Inflammatory macrophage treated with lipopolysaccharide for 1 hour (primary cell): ENCODE measurements at places on chromosomes 3 and 15.

DNA sequence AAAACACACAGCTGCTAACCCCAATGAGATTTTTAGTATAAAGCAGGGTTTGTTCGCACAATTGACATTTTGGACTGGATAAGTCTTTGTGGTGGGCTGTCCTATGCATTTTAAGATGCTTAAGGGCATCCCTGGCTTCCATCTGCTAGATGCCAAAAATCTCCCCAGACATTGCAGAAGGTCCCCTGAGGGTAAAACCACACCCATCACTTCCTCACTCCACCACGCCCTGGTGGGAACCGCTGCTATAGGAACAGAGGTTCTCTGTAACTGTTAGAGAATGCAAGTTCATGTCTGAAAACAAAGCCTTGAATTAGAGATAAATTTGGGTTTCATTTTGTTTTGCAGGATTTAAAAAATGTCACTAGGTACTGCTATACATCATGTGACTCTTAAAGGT is 67.7 kb downstream of the ARHGEF26 start:
- DNase-seq: peak; percentile 1

GRCh38 chr15:39828374-39828931 is 45.8 kb upstream of the FSIP1 start:
- DNase-seq: no peak

DNA sequence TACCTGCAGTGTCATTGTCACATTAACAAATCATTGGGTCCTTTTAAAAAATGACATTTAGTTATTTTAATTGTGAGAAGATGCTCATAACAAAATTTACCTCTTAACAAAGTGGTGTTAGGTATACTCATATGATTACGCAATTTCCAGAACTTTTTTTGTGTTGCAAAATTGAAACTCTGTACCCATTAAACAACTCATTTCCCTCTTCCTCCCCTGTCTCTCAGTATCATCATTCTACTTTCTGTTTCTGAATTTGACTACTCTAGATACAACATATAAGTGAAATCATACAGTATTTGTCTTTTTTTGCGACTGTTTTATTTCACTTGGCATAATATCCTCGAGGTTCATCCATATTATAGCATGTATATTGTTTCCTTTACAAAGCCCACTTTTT is 58.7 kb upstream of the CHST2 start:
- peak; percentile 61 for DNase-seq

DNA sequence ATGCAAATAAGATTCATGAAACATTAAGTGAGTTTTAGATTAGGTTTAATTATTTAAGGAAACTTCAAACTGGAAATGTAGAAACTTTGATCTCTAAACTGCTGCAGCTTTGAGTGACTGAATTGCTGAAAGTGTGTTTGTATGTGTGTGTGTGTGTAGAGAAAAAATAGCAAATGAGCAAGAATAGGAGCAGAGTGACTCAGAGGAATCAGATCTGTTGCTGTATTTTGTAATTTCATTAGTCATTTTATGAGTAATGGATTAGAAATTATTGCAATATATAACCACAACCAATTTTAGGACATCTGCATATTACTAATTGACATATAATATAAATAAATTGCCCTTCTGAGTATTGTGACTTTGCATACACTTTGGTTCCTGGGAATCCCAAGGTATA is 52.8 kb upstream of the SLC9A9 start:
- DNase-seq: peak; percentile 56

- no peak for DNase-seq
These were observed 52.1 kb upstream of the WDR72 start for GRCh38 chr15:53811530-53811929.

- no peak for DNase-seq
These were observed 6.6 kb downstream of the P4HTM start for GRCh38 chr3:48996640-48997039.

DNA sequence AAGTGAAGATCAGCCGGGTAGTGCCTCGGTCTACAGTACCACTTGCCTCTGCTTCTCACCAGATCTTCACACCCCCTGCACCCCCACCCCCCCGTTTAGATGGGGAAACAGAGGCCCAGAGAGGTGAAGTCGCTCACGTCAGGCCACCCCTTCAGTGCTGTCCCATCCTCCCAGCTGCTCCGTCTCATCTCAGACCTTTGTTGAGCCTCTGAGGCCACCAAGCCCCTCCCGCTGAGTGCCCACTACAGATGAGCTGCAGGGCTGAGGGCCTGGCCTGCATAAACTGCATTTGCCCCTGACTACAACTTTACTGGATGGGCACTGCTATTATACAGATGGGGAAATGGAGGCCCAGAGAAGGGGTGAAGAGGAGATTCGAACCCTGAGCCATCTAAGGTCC is 35.8 kb downstream of the ADAMTS7 start:
- no peak for DNase-seq

GRCh38 chr3:196533260-196533681 is 18.1 kb upstream of the SMCO1 start:
- DNase-seq: no peak

GRCh38 chr3:133757701-133758567 is 11.7 kb downstream of the TF start:
- no peak for DNase-seq

GRCh38 chr3:108677811-108678210 is 79.4 kb downstream of the RETNLB start:
- no peak for DNase-seq

- DNase-seq: no peak
These were observed 5.8 kb upstream of the TUSC2 start for GRCh38 chr3:50333744-50334328.

DNA sequence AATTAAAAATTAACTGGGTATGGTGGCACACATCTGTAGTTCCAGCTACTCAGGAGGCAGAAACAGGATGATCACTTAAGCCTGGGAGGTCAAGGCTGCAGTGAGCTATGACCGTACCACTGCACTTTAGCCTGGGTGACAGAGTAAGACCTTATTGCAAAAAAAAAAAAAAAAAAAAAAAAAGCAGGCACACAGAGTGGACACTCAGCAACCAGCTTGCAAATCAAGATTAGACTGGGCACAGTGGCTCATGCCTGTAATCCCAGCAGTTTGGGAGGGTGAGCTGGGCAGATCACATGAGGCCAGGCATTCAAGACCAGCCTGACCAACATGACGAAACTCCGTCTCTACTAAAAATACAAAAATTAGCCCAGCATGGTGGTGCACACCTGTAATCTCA is 5.4 kb downstream of the CLN6 start:
- DNase-seq: no peak

- no peak for DNase-seq
These were observed 562.1 kb downstream of the IGSF11 start for GRCh38 chr3:118472586-118472985.

DNA sequence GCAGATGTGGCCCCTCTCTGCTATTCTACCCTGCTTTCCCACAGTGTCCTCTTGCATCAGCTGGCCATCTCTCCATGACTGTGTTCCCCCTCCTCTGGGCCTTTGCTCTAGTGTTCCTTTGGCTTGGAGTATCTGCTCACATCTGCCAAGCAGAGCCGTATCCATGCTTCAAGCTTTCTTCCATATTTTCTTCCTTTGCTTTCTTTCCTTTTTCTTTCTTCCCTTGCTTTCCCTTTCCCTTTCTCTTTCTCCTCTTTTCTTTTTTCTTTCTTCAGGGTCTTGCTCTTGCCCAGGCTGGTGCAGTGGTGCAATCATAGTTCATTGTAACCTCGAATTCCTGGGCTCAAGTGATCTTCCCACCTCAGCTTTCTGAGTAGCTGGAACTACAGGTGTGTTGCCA is 12.6 kb downstream of the KLHL18 start:
- DNase-seq: no peak

DNA sequence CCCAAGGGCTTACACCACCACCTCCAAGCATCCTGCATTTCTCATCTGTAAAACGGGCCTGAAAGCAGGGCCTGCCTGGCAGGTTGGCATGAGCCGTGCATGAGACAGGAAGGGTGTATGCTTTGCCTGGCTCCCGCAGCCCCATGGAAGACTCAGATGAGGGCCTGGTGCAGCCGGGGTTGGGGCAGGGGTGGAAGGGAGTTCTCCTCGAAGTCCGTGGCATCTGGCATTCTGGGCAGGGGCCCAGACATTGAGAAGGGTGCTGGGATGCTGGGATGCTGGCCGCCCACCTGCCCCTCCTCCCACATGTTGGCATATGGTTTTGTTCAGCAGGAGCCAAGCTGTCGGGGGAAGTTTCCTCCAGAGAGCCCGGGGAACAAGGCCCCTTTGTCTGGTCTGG is 13.0 kb upstream of the FBLN2 start:
- DNase-seq: no peak

- DNase-seq: no peak
These were observed 186.3 kb downstream of the MCTP2 start for GRCh38 chr15:94417501-94418293.

GRCh38 chr3:117036259-117036799 is 326.8 kb downstream of the TUSC7 start:
- peak; percentile 92 for DNase-seq
